Right lung (tissue), 10 donors: ENCODE measurements at places on chromosomes 4 and X. TPM values are rescaled to one million over a fixed set of nuclear protein-coding genes. Genes with fewer than 3 reads are reported as not detected.

DNA sequence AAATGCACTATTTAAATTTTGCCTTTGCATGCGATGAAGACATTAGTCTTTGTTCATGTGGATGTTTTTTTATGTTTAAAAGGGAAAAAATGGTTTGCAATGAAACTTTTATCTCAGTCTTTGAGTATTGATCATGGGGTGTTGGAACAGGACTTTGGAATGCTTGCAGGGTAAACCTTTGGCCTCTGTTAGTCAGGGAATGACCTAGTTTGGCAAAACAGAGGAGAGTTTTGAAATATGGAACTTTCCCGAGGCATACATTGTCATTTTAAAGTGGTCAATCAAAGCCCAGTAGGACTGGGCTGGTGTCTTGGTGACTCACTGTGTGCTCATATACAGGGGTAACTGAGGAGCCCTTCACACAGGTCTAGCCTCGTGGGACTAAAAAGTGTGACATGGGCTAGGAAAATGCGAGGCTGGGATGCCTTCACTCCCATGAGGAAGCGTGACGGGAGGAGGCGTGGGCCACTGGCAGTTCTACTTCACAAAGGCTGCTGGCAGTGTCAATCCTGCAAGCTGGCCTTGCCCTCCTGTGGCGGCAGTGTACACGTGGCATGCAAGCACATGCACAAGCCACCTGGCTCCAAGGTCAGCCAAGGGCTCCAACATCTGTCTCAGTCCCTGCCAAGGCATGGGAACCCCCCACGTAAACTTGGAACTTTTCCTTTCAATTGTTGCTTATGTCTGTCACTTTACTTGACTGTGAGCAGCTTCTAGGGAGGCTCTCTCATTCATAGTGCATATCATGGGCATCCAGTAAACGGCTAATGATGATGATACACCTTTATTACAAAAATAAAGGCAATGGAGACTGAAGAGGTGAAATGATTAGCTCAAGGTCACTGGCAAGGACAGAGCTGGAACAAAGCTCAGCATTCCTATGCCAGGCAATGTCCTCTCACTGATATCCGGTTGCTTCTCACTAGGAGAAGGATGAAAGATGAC lies 5.2 kb upstream of the F11 start:
- no peak for DNase-seq

CENPVL2 gene
- not detected for polyA plus RNA-seq

DNA sequence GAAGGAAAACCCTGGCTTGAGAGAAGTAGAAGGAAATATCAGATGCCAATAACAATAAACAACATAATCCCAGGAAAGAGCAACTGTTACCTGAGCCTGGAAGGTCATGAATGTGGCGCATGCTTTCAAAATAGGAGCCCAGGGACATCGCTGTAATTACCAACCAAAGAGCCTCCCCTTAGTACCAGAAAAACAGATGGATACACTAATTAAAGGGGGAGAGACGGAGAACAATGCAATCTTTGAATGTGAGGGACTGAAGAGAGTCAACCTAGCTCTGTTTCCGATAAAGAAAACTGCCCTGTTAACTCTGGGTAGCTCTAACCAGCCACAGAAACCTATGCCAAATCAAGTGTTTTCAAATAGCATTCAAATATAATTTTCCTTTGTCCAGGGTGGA lies 161.4 kb downstream of the ENOX2 start:
- no peak for DNase-seq

NKX6-1 gene
- polyA plus RNA-seq, result not detected

IL2 gene
- not detected for polyA plus RNA-seq
